ENCODE measurements at places on chromosomes 2 and 18. TPM values are rescaled to one million over a fixed set of nuclear protein-coding genes. Genes with fewer than 3 reads are reported as not detected.
A peak's percentile ranks its signal among the peaks of the same experiment; 100 is the strongest.

ZDBF2 gene
- 9.6 TPM for total RNA-seq

RBM44 gene
- total RNA-seq, result 1.7 TPM

DNA sequence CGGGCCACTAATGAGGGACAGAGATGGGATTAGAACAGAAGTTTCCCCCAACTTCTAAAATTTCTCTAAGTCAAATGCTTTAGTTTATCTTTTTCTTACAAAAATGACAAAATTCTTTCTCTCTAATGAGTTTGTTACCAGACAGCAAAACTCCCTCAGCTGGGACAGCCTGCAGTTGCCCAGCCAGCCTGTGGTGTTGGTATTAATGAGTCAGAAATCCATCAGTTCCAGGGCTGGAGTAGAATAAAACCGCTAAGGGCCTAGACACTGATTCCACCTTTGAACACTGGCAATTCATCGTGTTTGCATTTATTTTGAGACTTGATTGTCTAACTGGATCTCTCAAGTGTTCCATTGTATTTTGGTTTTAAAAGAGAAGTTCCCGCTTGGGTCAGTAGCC, 38.3 kb upstream of the SMAD2 start:
- DNase-seq, result peak; percentile 37

DNA sequence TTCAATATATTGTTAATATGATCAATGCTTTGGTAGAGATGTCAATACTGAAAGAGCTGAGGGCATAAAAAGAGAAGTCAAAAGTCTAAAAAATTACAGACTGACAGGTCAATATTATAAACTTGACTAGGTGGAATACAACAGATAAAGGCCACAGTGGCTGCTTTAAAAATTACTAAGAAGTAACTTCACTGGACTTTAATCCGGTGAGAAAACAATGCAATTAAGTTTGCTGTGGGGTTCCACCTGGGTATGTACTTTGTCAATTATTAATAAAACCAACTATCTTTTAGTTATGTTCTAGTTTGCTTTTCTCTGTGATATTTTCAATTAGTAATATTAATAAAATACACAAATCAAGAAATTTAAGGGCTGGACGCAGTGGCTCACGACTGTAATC, 44.7 kb downstream of the RAPH1 start:
- DNase-seq, result no peak

DNA sequence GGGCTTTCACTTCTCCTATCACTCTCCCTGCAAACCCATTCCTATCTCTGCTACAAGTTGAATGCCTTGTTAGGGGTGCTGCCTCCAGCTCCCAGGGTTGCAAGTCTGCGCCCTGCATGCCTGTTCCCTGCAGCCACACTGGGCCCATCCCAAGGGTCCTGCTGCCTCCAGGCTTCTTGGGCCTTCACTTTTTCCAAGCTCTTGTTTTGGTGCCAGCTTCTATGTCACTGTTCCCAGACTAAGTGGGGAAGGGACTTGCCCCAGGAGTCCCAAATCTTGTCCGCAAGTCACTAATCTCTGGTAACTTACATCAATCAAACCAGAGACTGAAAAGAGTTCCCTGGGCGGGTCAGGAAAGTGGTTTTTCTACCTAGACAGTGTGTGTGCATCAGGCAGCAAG, 65.4 kb downstream of the ZCCHC2 start:
- no peak for DNase-seq

- DNase-seq, result no peak
Measured at GRCh38 chr2:2031101-2031500, 286.8 kb upstream of the PXDN start.

DNA sequence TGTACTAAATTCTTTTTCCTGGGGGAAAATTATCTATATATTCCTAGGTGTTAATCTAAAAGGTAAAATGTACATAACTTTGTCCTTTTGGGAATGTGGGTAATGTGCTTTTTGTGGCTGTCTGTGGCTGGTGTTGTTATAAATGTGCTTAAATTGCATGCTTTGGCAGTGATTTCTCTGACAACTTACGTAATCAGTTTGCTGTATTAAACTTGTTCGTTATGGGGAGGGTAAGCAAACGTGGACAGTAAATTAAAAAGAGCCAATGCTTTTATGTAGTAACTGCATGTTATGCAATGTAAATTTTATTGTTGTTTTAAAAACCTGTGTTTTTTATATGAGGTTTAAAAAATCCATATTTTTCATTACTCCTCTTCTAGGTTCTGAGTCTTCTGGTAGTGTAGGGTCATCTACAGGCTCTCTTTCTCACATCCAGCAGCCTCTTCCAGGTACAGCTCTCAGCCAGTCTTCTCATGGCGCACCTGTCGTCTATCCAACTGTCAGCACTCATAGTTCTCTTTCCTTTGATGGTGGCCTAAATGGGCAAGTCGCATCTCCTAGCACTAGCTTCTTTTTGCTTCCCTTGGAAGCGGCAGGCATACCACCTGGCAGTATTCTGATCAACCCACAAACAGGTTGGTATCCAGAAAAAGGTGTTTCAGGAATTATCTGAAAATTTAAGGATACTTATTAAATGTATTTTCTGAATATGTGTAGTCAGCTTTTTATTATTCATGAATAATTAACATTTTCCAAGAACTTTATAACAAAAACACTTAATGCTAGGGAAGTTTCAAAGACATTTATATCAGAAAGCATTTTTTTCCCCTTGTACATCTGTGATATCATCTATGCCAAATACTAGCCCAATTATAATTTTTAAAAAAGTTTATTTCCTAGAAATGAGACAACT, 100.2 kb upstream of the UBXN4 start:
- no peak for DNase-seq

DNA sequence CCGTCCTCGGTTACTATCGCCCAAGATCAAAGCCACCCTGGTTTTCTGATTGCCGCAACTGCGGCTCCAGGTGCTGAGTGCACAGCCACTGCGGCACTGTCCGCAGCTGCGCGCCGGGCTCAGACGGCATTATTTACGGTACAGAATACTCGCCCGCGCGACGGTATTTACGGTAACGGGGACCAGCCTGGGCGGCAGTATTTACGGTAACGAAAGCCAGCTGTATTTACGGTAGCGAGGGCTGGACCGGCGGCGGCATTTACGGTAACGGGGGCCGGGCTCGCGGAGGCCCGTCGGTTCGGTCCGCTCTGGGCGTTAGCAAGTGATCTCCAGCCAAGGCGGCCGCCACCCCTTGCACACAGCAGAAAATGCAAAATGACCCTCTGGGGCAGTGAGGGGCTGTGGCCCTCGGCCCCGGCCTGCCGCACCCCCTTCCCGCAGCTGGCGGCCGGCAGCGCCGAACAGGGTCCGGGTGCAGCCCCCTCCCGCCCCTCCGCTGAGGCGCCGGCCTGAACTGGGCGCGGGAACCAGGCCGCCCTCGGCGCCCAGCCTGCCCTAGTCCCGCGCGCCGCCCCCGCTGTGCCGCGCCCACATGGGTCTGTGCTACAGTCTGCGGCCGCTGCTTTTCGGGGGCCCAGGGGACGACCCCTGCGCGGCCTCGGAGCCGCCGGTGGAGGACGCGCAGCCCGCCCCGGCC, at the start of gene GNAL:
GNAL (plus strand) TSS at position 293 of the 697 bp plus-strand sequence; CDS start at position 593, 300 bp downstream.
- DNase-seq, result peak; percentile 78

DNA sequence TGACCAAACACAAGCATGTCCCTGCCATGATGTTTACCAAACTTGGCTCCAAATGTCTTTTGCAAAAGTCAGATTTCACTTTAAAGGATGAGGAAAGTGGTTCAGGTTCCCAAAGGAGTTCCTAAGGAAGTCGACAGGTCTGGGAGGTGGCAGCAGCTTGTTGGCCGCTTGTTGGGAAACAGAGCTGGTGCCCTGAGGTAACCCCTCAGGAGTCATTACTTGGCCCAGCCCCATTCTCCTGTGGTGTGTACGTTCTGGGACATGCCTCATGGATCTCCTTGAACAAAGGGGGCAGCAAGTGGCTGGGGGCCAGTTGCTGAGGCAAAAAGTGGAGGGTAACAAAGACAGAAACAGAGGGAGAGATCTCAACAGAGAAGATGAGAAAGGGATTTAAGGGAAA, 10.9 kb downstream of the TMBIM1 start:
- no peak for DNase-seq

TMEM198 gene
- 2.3 TPM for total RNA-seq

- no peak for DNase-seq
Measured at GRCh38 chr18:7523772-7524171, 43.3 kb upstream of the PTPRM start.

DNA sequence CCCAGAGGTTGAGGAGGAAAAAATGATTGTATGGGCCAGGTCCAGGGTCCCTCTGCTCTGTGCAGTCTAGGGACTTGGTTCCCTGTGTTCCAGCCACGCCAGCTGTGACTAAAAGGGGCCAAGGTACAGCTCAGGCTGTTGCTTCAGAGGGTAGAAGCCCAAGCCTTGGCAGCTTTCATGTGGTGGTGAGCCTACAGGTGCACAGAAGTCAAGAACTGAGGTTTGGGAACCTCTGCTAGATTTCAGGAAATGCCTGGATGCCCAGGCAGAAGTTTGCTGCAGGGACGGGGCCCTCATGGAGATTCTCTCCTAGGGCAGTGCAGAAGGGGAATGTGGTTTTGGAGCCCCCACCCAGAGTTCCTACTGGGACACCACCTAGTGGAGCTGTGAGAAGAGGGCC, 10.6 kb upstream of the MBP start:
- DNase-seq, result no peak

DNA sequence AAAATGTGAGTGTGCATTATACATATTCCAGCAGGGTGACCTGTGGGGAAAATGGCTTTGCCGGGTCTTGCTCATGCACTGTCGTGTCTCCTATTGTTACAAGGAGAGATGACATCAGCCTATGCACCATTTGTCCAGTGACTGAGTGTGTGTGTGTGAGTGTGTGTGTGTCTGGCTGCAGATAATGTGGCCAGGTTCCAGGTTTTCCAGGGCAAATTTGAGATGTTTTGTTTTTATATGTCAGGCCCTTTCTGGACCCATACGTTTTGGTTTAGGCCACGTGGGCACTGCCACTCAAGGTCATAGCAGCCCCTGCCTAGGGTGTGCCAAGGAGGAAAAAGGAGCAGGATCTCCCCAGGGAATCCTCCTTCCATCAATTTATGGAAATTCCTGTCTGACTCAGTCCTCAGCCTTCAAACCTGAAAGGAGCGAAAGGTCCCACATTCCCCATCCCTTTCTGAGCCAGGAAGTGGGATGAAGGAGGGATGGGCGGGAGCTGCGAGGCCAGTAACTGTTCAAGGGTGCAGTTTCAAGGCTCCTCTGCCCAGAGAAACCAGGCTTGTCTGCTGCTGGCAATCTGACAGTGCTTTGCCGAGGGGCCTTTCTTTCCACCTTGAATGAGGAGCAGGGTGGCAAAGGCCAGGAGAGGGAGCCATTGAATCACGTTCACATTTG, 93.0 kb upstream of the SMAD2 start:
- peak; percentile 79 for DNase-seq

- DNase-seq, result peak; percentile 87
Measured at GRCh38 chr2:26640331-26640745, 828 bp downstream of the CIB4 start.

DNA sequence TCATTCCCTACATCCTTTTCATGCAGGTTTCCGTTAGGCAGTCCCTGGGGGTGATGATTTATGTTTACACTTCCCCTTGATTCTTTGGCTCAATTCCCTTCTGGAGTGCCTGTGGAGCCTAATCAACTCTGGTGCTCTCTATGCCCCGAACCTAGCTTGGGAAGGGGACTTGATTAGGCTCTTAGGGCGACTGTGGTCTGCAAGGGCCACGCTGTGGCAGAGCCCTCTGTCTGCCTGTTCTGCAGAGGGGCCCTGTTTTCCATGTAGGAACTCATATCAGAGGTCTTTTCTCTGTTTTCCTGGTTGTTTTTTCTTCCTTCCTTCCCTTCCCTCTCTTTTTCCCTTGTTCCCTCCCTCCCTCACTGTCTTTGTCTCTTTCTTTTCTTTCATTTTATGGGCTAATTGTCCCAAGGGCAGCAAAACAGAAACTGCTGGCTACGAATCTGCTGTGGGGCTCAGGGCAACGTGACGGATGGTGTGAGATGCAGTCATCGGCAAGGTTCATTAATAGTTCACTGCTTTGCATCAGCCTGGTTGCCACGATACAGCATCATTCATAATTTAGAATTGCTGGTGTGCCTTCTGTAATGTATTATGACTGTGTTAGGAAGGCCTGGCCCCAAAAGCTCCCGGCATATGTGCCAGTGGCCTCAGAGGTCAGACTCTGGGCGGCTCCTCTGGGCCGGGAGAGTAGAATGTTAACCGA, 134.5 kb downstream of the NAPG start:
- DNase-seq, result peak; percentile 33

DNA sequence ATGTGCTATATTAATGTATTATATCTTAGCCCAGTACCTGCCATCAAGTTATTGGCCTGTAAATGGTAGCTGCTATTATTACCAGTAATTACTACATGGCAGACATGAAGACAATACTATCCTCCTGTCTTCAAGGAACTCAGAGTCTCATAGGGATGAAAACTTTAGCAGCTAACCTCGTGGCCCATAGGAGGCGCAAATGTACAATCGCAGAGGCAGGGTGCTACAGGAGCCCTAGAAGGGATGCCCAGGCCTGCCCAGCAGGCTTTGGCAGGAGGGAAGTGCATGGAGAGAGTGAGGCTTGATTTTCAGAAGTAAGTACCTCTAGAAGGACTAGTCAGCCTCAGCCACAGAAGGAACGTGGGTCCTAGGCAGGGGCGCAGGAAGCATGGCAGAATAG, 44.7 kb upstream of the KIDINS220 start:
- DNase-seq, result peak; percentile 16

DNA sequence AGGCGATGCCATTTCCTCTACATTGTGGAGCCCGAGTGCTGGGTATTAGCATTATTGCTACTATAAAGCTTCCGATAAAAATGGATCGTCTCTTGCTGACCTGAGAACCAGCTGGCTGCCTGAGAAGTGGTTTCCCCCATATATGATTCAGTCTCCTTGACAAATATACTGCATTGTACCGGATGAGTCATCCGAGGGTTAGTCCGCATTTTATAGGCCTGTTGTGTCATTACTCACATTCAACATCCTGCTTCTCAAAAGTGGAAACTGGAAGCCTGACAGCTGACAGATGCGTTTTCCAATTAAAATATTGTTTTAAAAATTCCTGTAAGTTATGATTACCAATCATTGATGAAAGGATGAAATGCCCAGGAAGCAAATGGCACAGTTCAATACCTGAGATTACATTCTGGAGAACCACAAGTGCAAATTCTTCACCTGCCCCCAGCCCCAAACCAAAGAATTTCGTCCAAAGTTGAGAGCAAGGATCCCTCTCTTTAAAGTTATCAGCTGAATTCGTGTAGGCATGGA, 65.7 kb downstream of the SPRED2 start:
- peak; percentile 98 for DNase-seq

DNA sequence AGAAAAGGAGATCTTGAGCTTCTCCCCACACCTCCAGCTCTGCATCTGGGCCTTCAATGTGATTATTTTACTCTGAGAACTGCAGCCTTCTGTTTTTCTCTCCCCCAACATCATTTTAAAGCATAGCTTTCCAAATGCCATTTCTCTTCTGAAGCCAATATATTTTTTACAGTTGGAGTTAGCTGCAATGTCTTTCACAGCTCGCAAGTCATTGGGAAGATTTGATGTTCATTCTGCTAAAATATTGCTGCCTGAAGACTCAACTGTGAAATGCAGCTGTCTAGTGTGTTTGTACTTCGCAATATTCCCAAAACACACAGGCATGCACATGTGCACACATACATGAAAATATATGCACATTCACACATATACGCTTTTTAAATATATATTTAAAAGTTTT, 295.3 kb downstream of the LRRTM1 start:
- DNase-seq, result no peak

Data from RPMI7951 (cell line).